B cell (primary cell): ENCODE measurements at places on chromosomes 12 and 14.

DNA sequence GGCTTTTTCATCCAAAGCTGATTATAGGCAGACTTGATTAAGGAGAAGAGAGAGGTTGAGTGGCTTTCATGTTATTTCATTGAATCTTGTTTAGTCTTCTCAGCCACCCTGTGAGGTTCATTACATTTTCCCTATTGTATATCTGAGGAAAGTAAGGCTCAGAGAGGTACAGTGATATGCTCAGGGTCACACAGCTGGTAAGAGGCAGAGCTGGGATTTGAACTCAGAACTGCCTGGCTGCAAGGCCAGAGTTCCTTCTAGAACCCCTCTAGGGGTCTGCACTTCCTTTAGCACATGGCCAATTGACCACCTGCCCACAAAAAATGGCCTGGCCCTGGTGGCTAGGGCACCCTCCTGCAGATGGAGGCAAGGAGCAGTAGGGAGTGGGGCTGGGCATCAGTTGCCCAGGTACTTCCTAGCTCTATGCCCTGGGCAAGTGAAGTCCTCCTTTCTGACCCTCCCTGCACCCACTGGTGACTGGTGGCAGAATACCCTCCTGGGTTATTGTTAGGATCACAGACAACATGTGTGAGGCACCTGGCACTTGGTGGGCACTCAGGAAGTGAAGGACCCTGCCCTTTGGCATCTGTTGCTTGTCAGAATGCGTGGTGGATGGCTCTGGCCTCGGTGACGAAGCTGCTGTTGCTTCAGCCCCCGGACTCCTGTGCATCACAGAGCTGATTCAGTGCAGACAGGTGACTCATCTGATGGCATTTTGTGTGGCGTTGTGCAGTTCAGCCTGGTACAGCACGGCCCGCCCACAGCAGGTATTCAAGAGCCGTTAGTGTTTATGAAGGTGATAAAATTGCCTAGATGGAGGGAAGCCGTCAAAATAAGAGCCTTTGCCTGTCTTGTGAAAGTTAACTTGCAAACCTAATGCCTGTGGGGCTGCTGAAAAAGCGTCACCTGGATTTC lies 115.8 kb downstream of the SLC25A47 start:
- no peak for DNase-seq

GRCh38 chr14:80212023-80212397 lies 706 bp upstream of the DIO2 start:
- DNase-seq: no peak

GRCh38 chr12:101455685-101456084 lies 19.5 kb upstream of the SPIC start:
- no peak for DNase-seq

GRCh38 chr14:61280526-61281185 lies 482 bp downstream of the TMEM30B start:
- DNase-seq: peak; percentile 63

GRCh38 chr14:77760381-77761204 lies at the start of gene SNW1:
Gene SNW1 (minus strand): TSS chr14:77761156. CDS start chr14:77761127, 29 bp downstream.
- DNase-seq: peak; percentile 95

GRCh38 chr12:107320929-107321631 lies 227.7 kb upstream of the CRY1 start:
- DNase-seq: peak; percentile 37

GRCh38 chr12:19867970-19868369 lies 428.7 kb downstream of the AEBP2 start:
- DNase-seq: no peak
